GM23338 (cell line): ENCODE measurements at places on chromosomes 12 and 14.
A peak's percentile ranks its signal among the peaks of the same experiment; 100 is the strongest.

DNA sequence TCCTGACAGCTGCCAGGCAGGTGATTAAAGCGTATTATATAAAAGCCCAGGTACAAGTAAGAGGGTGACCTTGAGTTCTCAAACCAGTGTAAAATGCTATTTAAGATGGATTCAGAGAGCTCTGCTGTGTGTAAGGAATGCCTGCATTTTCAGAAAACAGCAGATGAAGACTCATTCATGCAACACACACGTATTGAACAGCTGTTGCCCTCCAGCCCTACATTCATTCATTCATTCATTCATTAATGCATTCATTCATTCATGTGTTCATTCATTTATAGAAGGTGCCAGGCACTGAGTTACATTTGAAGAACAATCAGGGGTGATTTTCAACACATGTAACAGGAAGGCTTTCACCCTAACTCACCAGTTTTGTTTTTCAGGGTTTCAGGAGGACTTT, 27.4 kb upstream of the ELK3 start:
- H3K36me3 ChIP-seq = no peaks in the 10 kb centered on the region
- no peak overlapping the region for H3K4me3 ChIP-seq
- H3K4me1 ChIP-seq = 0 out of 2 replicates have a peak, but pooled peaks cover 8% of the 10 kb centered on the region
- H3K27me3 ChIP-seq = no peaks in the 10 kb centered on the region
- DNase-seq = no peak
- no peak overlapping the region for H3K27ac ChIP-seq

DNA sequence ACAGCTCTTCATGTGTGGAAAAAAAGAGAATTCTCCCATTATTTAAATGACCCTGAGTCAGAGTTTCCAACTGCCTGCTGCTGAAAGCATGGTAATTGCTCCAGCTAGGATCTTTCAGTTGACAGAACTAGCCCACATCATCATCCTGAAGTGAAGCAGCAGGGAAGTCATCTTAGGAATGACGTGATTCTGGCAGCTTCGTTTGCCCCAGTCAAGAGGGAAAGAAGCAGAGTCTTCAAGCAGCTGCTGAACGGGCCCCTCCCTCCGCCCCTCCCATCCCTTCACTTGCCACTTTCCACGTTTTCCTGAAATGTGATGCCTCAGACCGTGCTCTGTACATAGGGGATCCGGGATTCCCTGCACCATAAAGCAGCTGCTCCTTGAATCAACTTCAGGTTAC, 455.0 kb upstream of the TMEM132C start:
- H3K36me3 ChIP-seq = no peaks in the 10 kb centered on the region
- no peaks in the 10 kb centered on the region for H3K27me3 ChIP-seq
- no peak overlapping the region for H3K27ac ChIP-seq
- no peak overlapping the region for H3K4me3 ChIP-seq

- no peak overlapping the region for H3K27ac ChIP-seq
- no peak overlapping the region for H3K4me3 ChIP-seq
- H3K27me3 ChIP-seq = no peaks in the 10 kb centered on the region
- H3K4me1 ChIP-seq = no peaks in the 10 kb centered on the region
- no peak for DNase-seq
- H3K36me3 ChIP-seq = no peaks in the 10 kb centered on the region
Measured at GRCh38 chr12:96240656-96241055, 46.5 kb downstream of the ELK3 start.

GRCh38 chr12:55687746-55688145, 20.0 kb downstream of the ITGA7 start:
- H3K4me3 ChIP-seq = no peak overlapping the region
- H3K36me3 ChIP-seq = no peaks in the 10 kb centered on the region; the same call in 1 of the 2 replicates
- H3K27ac ChIP-seq = no peak overlapping the region
- H3K4me1 ChIP-seq = no peaks in the 10 kb centered on the region

- no peak overlapping the region for H3K4me3 ChIP-seq
- no peak overlapping the region for H3K27ac ChIP-seq
- no peaks in the 10 kb centered on the region for H3K36me3 ChIP-seq
- no peaks in the 10 kb centered on the region for H3K27me3 ChIP-seq
- H3K4me1 ChIP-seq = no peaks in the 10 kb centered on the region
Measured at GRCh38 chr12:2614341-2614740, 180.4 kb upstream of the FKBP4 start.

GRCh38 chr12:70069221-70070105, 173.8 kb upstream of the CNOT2 start:
- peak; percentile 48 for DNase-seq
- peaks cover 21% of the 10 kb centered on the region for H3K4me1 ChIP-seq

DNA sequence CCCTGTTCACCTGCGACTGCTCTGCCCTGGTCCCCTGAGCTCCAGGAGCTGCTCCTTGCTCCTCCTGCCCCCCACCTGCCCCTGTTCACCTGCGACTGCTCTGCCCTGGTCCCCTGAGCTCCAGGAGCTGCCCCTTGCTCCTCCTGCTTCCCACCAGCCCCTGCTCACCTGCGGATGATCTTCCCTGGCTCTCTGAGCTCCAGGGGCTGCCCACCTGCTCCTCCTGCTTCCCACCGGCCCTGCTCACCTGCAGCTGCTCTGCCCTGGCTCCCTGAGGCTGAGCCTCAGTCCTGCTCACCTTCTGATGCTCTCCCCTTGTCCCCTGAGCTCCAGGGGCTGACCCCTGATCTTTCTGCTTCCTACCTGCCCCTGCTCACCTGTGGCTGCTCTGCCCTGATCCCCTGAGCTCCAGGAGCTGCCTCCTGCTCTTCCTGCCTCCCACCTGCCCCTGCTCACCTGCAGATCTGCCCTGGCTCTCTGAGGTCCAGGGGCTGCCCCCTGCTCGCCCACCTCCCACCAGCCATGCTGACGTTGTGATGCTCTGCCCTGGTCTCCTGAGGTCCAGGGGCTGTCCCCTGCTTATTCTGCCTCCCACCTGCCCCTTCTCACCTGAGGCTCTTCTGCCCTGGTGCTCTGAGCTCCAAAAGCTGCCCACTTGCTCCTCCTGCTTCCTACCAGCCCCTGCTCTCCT, 219.2 kb downstream of the TMEM121 start:
- H3K36me3 ChIP-seq = no peaks in the 10 kb centered on the region
- no peaks in the 10 kb centered on the region for H3K27me3 ChIP-seq
- H3K27ac ChIP-seq = no peak overlapping the region
- DNase-seq = no peak
- no peaks in the 10 kb centered on the region for H3K4me1 ChIP-seq

GRCh38 chr14:68397371-68397811, 395.5 kb downstream of the ZFP36L1 start:
- DNase-seq = no peak
- H3K36me3 ChIP-seq = no peaks in the 10 kb centered on the region
- H3K4me3 ChIP-seq = no peak overlapping the region
- no peak overlapping the region for H3K27ac ChIP-seq
- peaks cover 23% of the 10 kb centered on the region for H3K4me1 ChIP-seq

- no peaks in the 10 kb centered on the region for H3K27me3 ChIP-seq
- peak; percentile 20 for DNase-seq
- H3K4me3 ChIP-seq = peak overlapping the region; percentile 87
- H3K4me1 ChIP-seq = peaks cover 35% of the 10 kb centered on the region
- no peak overlapping the region for H3K27ac ChIP-seq
- no peaks in the 10 kb centered on the region for H3K36me3 ChIP-seq
Measured at GRCh38 chr12:27013611-27014084, 536 bp downstream of the TM7SF3 start.

DNA sequence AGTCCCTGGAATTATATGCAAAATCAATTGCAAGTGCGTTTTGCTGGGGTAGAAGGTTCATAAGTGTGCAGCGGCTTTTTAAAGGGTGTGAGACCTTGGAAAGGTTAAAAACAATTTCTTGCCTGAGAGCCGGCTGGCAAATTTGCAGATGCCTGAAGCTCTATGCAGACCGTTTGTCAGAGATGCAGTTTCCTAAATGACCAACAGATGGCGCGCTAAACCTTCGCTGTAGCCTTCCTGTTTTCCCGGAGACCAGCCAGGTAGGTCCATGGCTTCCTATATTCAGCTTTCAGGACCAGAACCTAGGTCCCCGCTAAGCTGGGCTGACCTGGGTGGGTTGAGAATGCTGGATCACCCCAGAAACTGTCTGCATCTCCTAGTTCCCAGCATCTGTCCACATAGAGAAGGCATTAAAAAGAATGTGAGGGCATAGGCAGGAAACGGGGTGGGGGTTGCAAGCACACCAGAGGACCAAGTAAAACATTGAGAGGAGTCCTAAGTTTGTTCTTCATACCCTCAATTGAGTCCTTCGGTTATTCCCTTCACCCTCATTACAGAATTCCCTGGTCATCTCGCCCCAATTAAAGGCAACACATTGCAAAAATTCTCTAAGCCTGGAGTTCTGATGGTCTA, 5.7 kb upstream of the NOS1 start:
- DNase-seq = peak; percentile 92
- H3K4me1 ChIP-seq = no peaks in the 10 kb centered on the region
- no peak overlapping the region for H3K27ac ChIP-seq
- H3K27me3 ChIP-seq = peaks cover 23% of the 10 kb centered on the region

GRCh38 chr12:612293-612692, 51.0 kb downstream of the NINJ2 start:
- H3K27me3 ChIP-seq = no peaks in the 10 kb centered on the region
- DNase-seq = peak; percentile 24
- H3K27ac ChIP-seq = no peak overlapping the region
- no peaks in the 10 kb centered on the region for H3K36me3 ChIP-seq
- no peaks in the 10 kb centered on the region for H3K4me1 ChIP-seq

DNA sequence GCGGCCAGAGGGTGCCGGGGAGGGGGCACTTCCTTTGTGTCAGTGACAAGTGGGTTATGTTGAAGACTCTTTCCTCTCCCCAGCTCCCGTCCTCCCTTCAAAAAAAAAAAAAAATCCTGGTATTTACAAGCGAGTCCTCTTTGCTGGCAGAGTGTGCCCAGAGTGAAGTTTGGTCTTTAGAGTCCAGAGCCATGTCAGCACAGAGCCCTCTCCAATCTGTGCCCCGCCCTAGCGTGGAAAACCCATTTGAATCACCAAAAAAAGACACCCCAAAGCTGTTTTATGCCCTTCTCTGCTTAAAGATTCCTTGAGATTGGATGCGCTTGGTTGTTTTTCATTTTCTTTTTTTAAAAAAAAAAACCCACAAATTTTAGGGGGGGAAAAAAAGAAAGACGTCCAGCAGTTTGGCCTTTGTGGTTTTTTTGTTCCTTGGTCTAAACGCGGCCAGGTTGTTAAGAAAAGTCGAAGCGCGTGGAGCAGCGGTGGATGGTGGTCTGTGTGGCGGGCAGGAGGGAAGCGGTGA, 3.3 kb downstream of the NKX2-1 start:
- H3K4me3 ChIP-seq = 0 out of 2 replicates have a peak overlapping the region, but pooled peaks have one; percentile 22
- H3K36me3 ChIP-seq = no peaks in the 10 kb centered on the region
- DNase-seq = no peak
- H3K4me1 ChIP-seq = peaks cover 64% of the 10 kb centered on the region

DNA sequence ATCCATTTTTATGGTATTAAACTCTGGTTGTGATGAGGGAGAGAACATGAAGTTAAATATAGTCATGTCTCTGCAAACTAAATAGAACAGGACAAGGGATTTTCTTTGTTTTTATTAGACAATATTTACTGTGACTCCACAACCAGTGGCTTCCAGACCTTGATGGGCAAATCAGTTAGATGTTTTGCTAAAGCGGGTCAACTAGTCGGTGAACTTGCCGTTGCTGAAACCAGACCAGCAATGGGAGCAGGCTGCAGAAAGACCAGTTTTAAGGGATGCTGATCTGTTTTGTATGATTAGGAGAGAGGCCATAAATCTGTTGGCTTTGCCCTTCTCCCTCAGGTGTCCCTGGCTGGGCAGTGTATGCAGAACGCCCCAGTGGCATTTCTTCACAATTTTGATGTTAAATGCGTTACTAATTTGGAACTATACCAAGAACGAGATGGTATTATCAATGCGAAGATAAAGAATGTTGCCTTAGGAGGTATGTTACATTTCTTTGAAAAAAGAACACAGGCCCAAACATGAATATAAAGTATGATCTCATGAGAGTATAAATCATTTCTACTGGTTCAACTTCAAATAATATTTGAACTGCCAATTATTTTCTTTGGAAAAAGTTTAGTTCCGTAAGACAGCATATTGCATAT, 19.4 kb downstream of the TCTN2 start:
- no peak overlapping the region for H3K27ac ChIP-seq
- H3K27me3 ChIP-seq = no peaks in the 10 kb centered on the region
- H3K36me3 ChIP-seq = no peaks in the 10 kb centered on the region
- H3K4me3 ChIP-seq = no peak overlapping the region

DNA sequence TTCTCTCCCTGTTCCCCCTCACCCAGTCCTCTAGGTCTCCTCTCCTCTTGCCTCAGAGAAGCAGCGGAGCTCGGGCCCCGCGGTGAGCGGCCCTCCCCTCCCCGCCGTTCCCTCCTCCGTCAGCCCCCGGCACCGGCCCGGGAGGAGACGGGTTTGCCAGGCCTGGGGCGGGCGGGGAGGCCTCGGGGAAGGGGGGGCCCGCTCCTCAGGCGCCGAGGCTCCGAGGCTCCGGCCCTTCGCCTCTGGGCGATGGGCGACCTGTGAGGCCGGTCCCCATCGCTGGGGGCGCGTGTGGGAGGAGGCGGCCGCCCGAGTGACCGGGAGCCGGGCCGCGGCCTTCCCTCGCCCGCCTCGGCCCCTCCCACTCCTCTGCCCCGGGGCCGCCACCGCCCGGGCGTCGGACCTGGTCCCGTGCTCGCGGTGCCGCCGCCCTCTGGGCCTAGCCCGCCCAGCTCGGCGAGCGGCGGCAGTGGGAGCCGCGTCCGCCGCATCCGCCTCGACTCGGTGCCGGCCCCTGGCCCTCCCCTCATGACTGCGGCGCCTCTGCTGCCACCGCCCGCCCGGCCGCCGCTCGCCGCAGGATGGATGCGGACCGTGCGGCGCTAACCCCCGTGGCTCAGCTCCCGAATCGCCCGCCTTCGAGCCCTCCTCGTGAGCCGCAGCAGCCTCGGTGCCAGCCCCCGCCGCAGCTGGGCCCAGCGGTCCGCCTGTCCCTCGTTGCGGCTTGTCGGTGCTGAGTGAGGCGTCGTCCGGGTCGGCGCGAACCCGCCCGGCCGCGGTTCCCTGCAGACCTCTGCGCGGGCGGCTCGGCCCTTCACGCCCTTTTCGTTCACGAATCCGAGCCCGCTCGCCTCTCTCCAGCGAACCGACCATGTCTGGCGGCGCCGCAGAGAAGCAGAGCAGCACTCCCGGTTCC, 574 bp downstream of the WNK1 start:
- H3K4me3 ChIP-seq = peak overlapping the region; percentile 78
- H3K4me1 ChIP-seq = peaks cover 27% of the 10 kb centered on the region
- peak; percentile 66 for DNase-seq
- H3K36me3 ChIP-seq = no peaks in the 10 kb centered on the region

- no peak overlapping the region for H3K27ac ChIP-seq
- H3K36me3 ChIP-seq = no peaks in the 10 kb centered on the region
- H3K4me1 ChIP-seq = no peaks in the 10 kb centered on the region
- H3K4me3 ChIP-seq = no peak overlapping the region
- no peaks in the 10 kb centered on the region for H3K27me3 ChIP-seq
Measured at GRCh38 chr12:58489394-58489793, 430.9 kb downstream of the LRIG3 start.

- H3K36me3 ChIP-seq = no peaks in the 10 kb centered on the region
- DNase-seq = no peak
- no peak overlapping the region for H3K4me3 ChIP-seq
- no peaks in the 10 kb centered on the region for H3K4me1 ChIP-seq
- no peak overlapping the region for H3K27ac ChIP-seq
Measured at GRCh38 chr14:92890830-92891588, 31.9 kb upstream of the CHGA start.

DNA sequence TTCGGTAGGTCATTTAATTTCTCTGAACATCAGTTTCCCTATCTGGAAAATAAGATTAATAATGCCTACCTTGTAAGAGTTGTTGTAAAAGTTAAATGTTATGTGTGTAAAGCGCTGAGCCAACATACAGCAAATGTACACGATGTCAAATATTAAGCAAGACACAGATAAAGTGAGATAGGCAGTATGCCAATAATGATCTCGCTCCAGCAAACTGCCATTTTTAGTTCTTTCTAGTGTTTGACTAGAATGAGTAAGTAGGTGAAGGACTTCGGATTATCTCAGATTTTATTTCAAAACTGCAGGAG, 840 bp downstream of the DHRS7 start:
- H3K4me1 ChIP-seq = peaks cover 28% of the 10 kb centered on the region
- peaks cover 15% of the 10 kb centered on the region; the same call in 1 of the 2 replicates for H3K27me3 ChIP-seq
- H3K36me3 ChIP-seq = no peaks in the 10 kb centered on the region
- no peak overlapping the region for H3K27ac ChIP-seq
- H3K4me3 ChIP-seq = peak overlapping the region; percentile 67
